Activated CD4-positive, CD25-positive, alpha-beta regulatory T cell treated with anti-CD3 and anti-CD28 coated beads, Interleukin-2, amount 50 U/mL, for 72 hours (primary cell): ENCODE measurements at places on chromosomes 1 and 21.

DNA sequence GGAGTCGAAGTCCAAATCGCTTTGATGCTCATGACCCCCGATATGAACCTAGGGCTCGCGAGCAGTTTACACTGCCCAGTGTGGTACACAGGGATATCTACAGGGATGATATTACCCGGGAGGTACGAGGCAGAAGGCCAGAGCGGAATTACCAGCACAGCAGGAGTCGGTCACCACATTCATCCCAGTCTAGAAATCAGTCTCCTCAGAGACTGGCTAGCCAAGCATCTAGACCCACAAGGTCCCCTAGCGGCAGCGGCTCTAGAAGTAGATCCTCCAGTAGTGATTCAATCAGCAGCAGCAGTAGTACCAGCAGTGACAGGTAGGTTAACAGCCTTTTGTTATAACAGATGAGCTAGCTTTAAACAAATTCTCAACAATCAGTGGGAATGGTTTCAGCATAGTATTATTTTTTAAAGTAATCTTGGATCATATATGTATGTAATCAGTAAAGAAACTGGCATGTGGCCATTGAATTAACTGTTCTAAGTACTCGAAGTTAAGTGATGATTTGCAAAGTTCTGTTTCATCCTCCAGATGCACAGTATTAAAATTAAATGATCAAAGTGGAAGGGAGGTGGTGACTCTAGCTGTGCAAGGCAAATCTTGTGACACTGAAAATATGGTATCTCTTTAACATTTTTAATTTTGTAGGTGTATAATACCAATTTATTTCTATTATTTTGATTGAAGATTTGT is 29.0 kb downstream of the SPEN start:
- no peak for DNase-seq

GRCh38 chr1:228367798-228368791 is 38.5 kb downstream of the TRIM11 start:
- no peak for DNase-seq

DNA sequence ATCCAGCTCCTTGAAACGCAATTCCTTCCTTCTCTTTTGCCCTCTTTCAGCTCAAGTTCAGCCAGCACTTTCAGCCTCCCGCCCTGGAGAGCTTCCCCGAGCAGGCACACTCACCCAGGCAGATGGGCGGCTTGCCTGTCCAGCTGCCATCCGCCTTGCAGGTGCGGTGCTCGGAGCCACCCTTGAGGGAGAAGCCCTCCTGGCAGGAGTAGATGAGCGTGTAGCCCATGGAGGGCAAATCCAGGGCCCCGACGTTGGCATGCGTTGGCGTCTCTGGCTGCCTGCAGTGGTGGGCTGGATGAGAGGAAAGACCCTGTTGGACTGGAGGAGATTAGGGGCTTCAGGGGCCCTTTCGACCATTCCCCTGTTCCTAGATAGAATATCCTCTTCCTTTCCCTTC is 60.5 kb downstream of the ZSCAN20 start:
- DNase-seq, result no peak

GRCh38 chr1:247797518-247797917 is 26.4 kb downstream of the OR14A16 start:
- DNase-seq, result no peak

GRCh38 chr21:40254540-40255465 is 387.6 kb downstream of the PCP4 start:
- no peak for DNase-seq

DNA sequence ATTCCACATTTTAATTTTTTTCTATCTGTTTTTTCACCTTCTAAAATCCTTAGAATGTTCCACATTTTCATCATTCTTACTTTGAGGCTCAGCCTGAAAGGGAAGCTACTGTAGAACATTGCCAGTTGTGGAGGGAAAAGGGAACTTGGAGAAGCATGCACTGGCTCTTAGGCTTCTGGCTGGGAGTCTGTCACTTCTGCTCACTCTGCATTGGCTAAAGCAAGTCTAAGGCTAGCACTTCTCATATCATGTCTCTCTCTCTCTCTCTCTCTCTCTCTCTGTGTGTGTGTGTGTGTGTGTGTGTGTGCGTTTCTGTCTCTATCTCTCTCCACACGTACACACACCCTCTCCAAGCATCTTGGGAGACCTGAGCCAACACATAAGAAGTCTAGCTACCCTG is 49.6 kb upstream of the ADAR start:
- no peak for DNase-seq

DNA sequence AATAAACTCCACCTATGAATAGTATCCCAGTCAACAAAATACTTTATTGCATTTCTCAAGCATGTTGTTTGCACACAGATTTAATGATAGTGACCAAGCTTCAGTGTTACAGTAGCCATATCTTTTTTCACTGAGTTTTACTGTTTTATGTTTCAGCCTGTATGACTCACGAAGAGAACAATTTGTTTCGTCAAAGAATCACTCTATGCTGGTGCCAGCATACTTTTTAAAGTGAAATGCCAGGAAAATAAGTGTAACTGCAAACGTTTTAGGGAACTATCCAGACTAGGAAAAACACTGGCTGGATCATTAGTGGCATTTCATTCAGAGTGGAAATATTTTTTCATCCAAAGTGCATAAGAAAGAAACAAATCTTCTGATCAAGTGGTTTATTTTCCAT is 210.8 kb downstream of the COL11A1 start:
- no peak for DNase-seq

DNA sequence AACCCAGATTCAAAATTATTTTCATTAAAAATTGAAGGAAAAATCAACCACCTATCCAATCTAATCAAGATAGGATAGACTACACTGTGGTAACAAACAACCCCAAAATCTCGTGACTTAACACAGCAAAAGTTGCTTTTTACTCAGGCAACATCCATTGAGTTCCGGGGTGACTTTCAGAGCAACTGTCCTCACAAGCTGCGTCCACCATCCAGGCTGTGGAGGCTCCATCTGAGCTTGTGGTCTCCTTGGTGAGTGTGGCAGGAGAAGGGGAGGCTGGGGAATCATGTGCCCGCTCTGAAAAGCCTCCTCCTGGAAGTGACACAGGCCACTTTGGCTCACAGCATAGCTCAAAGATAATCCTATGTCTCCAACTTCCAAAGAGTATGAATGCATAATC is 52.4 kb downstream of the CD2 start:
- DNase-seq, result no peak

- no peak for DNase-seq
Observed at GRCh38 chr1:200038325-200038980, 10.9 kb downstream of the NR5A2 start.

DNA sequence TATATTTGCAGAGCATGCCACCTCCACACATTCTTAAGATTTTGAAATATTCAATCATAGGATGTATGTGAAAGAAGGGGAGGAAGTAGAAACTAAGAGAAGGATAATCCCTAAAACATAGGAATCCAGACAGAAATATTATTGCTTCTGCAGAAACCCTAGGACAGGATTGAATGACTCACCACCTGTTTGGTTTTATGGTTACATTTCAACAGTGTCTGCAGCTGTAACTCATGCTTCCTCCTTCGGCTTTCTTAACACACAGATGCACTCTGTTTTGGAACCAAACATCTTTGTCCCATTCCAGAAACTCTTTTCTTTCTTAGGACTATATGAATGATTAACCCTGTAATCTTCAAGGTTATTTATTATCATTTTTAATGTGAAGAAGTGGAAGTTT is 20.7 kb downstream of the RGS7 start:
- no peak for DNase-seq

DNA sequence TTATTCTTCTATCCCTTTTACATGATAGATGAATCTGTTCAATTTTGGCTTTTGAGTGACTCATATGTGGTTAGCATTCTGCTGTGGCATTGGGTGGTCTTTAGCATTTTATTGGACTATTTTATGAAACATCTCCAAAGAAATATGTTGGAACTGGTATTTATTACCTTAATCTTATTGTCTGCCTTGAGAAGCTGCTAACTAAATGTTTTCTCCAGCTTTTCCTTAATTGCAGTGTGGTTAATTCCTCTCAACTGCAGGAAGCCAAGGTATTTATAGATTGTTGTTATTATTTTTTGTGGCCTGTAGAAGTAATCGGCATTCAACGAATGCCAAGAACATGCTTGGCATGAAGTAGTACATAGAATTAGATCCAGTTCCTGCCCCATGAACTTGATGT is 64.1 kb downstream of the NOS1AP start:
- DNase-seq, result no peak

DNA sequence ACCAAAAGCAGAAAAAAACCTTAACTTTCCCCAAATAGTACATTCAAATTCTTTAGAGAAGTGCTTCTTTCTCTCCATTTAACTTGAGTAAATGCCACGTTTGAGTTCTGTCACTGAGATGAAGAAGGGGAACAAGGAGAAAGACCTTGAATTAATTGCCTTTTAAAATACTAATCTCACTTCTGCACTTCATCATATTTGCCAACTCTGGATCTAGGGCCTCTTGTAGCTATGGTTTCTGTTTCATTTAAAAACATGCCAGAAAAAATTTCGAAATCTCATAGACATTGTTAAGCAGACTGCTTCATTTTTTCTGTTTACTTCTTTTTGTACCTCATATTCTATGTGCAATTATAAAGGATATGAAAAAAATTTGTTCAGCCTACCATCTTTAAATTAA is 24.6 kb downstream of the MIXL1 start:
- no peak for DNase-seq

- no peak for DNase-seq
Observed at GRCh38 chr1:243723458-243724043, 126.5 kb downstream of the AKT3 start.

DNA sequence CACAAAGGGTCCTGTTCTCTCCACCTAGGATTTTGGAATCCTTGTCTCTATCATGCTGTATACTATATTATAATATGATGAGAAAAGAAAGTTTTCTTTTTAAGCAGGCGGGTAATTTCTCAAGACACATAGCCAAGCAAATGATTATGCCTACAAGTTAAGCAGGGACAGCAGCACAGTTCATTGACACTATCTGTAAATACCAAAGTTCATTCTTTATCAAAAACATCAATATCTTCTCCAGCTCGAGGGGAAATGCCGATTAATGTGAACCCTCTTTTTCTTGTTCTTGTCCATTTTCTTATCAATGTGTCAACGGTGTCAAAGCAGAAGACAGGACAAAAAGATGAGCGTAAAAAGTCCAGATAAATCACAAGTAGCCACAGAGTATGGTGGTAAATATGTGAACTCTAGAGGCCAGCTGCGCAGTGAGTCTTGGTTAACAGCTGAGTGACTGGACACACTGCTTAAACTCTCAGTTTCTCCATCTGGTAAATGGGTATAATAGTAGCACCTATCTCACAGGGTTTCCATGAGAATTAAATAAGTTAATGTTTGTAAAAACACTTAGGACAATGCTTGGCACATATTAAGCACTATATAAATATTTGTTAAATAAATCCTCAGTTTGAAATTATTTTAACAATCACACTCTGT is 30.9 kb downstream of the LPAR3 start:
- DNase-seq, result no peak

DNA sequence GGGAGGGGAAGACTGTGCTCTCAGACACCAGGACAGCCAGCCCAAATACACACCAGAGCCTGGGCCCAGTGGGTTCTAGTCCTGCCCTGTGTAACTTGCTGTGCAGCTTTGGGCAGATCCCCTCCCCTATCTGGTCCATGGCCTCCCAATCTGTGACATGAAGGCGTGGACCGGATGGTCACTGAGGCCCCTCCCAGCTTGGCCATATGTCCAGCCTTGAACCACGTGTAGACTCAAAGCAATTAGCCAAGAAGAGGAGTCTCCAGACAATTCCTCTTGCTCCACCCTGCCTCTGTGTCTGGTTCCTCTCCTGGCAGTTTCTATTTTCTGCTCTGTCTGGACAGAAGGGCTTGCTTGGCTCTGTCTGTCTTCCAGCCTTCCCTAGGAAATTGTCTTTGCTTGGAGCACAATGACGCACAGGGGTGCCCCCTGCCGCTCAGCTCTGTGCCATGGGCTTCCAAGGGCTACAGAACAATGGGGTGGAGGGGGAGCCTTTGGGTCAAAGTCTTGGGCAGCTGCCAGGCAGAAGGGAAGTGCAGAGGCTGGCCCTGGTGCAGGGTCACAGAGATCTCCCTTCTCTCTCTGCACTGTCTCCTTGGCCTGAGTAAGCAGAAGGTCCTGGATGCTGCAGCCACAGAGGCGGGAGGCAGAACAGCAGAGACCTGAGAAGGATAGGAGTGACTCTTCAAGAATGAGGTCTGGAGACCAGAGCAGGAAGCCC is 66.1 kb downstream of the TENT5C start:
- DNase-seq, result no peak

GRCh38 chr1:110548381-110548780 is 29.4 kb upstream of the KCNA10 start:
- DNase-seq, result no peak

- no peak for DNase-seq
Observed at GRCh38 chr1:201633297-201633696, 94.4 kb downstream of the NAV1 start.

DNA sequence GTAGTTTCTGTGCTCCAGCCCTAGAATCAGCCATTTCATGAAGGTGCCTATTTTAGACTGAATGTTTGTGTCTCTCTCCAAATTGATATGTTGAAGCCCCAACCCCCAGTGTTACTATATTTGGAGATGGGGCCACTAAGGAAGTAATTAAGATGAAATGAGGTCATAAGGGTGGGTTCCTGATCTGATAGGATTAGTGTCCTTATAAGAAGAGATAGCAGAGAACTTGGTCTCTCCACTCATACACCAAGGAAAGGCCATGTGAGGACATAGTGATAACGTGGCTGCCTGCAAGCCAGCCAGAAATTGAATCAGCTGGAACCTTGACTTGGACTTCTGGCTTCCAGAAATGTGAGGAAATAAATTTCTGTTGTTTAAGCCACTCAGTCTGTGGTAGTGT is 12.3 kb downstream of the RAVER2 start:
- no peak for DNase-seq

- no peak for DNase-seq
Observed at GRCh38 chr1:162391790-162392563, 10.4 kb downstream of the C1orf226 start.

GRCh38 chr1:110176299-110176956 is 26.1 kb downstream of the SLC6A17 start:
- no peak for DNase-seq

- peak; percentile 17 for DNase-seq
Observed at GRCh38 chr1:42167611-42168390, 3.3 kb upstream of the GUCA2A start.

GRCh38 chr1:98739762-98740161 is 78.2 kb downstream of the SNX7 start:
- no peak for DNase-seq

GRCh38 chr1:204418174-204419063 is 6.8 kb upstream of the PPP1R15B start:
- no peak for DNase-seq
